Iris pigment epithelial cell (primary cell): ENCODE measurements at places on chromosomes 12 and 14.

- no peak for DNase-seq
Measured at GRCh38 chr12:16603260-16603915, 2.6 kb downstream of the LMO3 start.

- DNase-seq, result no peak
Measured at GRCh38 chr14:23469906-23470403, 452 bp downstream of the NGDN start.

GRCh38 chr14:76531085-76531484 is 155.1 kb downstream of the ESRRB start:
- DNase-seq, result no peak

DNA sequence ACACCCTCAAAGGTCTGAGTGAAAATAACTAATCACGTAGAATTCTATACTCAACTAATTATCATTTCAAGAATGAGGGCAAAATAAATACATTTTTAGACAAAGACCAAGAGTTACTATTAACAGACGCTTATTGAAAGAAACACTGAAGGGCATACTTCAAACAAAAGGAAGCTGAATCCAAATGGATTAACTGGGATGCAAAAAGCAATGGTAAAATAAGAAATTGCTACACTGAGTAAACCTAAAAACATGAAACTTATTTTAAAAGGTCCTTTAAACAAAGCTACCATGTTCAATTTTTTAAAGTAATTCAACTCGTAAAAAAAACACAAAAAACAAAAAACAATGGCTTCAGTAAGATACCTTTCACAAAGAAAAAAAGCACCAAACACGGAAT is 28.2 kb downstream of the LRP6 start:
- no peak for DNase-seq

GRCh38 chr12:91406920-91407341 is 224.3 kb upstream of the DCN start:
- DNase-seq, result peak; percentile 59

GRCh38 chr12:116266631-116267349 is 10.7 kb downstream of the MED13L start:
- peak; percentile 58 for DNase-seq

DNA sequence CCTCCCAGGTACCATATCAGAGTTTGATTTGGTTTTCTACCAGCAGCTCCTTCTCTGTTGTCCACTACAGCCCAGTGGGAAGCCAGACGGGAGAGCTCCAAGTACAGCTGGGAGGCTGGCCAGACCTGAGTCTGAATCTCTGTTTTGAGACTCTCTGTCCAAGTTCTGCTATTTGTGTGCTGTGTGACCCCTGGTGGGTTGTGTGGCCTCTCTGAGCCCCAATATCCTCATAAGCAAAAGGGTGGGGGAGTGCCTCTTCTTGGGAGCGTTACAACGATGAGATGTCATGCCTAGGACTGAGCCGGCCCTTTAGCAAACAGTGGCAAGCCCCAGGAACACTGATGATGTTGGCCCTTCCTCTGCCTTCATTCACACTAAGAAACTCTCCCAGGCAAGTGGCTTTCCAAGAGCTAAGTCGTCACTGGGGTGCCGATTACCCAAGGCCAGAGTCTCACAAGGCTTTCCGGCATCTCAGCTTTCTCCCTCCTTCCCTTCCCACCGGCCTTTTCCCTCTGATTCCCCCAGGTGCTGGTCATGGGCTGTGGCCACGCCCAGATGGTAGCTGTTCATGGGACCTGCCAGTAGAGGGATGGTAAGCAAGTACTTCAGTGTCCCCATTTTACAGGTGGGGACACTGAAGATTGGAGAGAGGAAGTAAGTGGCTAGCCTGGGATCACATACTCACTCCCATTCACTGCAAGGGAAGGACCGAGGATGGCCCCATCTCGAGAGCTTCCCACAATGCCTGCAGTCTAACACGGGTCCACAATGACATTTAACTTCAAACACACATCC is 47.7 kb downstream of the BCL11B start:
- DNase-seq, result no peak

DNA sequence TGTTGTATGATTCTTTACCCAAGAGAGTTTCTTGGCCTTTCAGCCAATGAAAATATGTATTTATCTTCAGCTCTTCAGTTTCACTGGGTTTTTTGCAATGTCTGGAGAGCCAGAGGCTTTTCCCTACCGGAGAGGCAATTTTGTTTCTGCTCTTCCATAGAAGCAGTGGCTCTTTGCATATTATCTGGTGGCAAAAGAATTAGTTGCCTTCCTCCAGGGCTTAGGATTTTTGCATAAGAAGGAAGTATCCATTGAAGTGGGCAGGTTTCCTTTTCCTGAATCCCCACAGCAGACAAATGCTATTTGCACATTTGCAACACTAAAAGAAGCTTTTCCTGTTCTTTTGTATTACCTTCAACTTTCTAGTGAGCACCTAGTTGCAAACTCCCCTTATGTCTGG is 75.2 kb downstream of the NTS start:
- no peak for DNase-seq

- peak; percentile 91 for DNase-seq
Measured at GRCh38 chr12:56723889-56724700, 1.0 kb downstream of the NACA start.

DNA sequence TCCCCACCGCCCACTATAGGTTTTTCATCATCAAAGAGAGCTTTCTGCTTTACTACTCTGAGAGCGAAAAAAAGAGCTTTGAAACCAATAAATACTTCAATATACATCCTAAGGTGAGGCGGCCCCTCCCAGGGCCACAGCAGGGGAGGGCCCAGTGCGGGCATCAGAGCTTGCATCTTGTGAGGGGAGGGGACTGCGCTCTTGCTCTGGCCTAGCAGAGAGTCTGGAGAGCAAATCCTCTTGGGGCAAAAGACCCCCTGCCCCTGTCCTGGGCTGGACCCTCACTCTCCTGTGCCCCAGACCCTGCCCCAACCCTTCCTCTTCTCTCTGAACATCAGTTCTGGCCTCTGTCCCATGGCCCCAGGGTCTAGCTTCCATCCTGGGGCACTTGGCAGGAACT is 15.6 kb downstream of the PLEKHD1 start:
- no peak for DNase-seq

- no peak for DNase-seq
Measured at GRCh38 chr14:67541448-67542387, 8.6 kb downstream of the PLEKHH1 start.

- DNase-seq, result no peak
Measured at GRCh38 chr14:21133901-21134300, 22.0 kb downstream of the OR5AU1 start.

DNA sequence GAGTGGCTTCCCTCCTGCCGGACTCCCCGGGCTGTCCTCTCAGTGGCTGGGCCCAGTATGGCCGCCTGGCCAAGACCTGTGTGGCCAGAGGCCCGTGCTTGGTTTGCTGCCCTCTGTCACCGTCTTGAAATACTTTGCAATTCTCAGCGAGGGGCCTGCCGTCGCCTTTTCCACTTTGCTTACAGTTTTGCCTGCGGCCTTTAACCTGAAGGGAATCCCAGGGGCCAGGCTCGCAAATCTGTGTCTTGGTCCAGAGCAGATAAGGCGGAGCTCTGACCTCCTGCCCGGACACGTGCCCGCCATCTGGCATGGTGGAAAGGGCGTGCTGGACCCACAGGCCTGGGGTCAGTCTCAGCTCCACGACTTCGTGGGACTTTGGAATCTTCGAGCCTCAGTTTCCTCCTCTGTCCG is 10.9 kb upstream of the AMN start:
- DNase-seq, result no peak

- no peak for DNase-seq
Measured at GRCh38 chr12:62264706-62265105, 4.5 kb downstream of the USP15 start.

GRCh38 chr12:120242275-120242799 is 23.2 kb downstream of the PXN start:
- DNase-seq, result no peak

- DNase-seq, result peak; percentile 44
Measured at GRCh38 chr14:50531595-50532501, 521 bp downstream of the MAP4K5 start.

GRCh38 chr14:52538623-52539022 is 13.7 kb downstream of the TXNDC16 start:
- DNase-seq, result no peak

DNA sequence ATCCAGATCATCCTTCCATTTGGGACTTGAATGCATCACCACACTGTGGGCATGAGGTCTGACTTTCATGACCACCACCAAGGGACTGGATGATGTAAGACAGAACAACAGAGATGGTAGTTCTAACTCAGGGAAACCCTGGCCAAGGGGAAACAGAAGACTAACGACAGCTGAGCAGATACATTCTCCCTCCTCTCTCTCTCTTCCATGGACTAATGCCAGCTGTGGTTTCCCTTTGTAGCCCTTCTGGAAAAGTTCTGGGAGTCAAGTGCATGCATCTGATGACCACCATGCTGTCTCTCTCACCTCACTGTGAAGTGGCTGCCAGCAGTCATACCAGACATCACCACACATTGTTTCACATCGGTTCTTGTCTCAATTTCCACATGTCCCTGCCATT is 3.4 kb downstream of the TAS2R30 start:
- DNase-seq, result no peak

- DNase-seq, result no peak
Measured at GRCh38 chr12:52335598-52336262, 14.5 kb upstream of the KRT83 start.

GRCh38 chr12:114232187-114232586 is 173.8 kb downstream of the TBX5 start:
- no peak for DNase-seq

- no peak for DNase-seq
Measured at GRCh38 chr12:66449531-66449930, 147.2 kb downstream of the HELB start.

- peak; percentile 37 for DNase-seq
Measured at GRCh38 chr12:50059440-50060119, 2.2 kb downstream of the ASIC1 start.

- no peak for DNase-seq
Measured at GRCh38 chr12:94678379-94678778, 28.0 kb upstream of the TMCC3 start.

- DNase-seq, result no peak
Measured at GRCh38 chr14:105430042-105430441, 10.4 kb downstream of the MTA1 start.

DNA sequence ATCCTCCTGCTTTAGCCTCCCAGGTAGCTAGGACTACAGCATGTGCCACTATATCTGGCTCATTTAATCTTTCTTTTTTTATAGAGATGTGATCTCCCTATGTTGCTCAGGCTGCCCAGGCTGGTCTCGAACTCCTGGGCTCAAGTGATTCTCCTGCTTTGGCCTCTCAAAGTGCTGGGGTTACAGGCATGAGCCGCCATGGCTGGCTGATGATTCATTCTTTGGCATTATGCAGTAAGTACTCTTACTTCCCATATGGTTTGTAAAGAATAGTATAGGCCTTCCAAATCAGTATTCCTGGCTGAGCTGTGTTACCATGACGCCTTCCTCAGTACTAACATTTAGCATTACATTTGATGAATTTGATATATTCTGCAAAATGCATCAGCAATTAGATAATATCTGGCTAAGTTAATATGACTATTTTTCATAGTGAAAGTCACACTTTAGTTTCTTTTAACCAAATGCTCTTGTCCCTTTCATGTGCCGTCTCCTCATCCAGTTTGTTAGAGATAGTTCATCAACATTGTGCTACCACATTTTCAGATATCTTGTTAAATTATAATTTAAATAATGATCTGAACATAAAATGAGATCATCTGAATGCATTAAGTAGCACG is 3.2 kb upstream of the MIA2 start:
- peak; percentile 52 for DNase-seq

GRCh38 chr14:91985521-91986255 is 38.2 kb upstream of the FBLN5 start:
- peak; percentile 79 for DNase-seq

GRCh38 chr14:50860478-50861086 is 11.3 kb upstream of the ABHD12B start:
- peak; percentile 77 for DNase-seq

DNA sequence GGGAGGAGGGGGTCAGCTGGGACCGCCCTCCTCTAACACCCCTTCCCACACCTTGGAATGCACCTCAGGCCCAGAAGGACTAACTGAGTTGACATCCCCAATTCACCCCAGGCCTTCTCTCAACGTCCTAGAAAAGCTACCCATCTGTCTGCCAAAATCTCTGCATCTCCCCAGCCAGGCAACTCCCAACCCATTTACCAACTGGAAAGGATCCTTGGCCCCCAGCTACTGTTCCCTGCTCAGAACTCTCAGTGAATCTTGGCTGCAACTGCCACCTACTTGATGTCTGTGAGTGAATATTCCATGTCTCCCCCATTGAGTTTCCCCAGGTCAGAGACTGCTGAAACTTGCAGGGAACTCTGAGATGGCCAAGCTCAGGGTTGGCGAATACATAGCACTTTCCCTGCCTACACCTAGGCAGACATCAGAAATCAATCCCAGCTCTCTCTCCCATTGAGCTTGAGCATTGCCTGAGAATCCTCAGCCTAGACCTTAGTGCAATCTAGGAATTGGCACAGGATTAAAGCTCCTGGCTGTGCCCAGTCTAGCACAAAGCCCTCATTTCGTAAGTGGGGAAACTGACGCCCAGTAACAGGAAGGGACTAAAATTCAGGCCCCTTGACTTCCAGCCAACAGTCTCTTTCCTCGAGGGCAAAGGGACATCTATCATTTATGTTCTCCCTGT is 71.9 kb upstream of the NCOR2 start:
- no peak for DNase-seq

- no peak for DNase-seq
Measured at GRCh38 chr12:49672301-49673217, 34.6 kb downstream of the FMNL3 start.

GRCh38 chr12:75850721-75851462 is 180.7 kb downstream of the PHLDA1 start:
- peak; percentile 67 for DNase-seq

DNA sequence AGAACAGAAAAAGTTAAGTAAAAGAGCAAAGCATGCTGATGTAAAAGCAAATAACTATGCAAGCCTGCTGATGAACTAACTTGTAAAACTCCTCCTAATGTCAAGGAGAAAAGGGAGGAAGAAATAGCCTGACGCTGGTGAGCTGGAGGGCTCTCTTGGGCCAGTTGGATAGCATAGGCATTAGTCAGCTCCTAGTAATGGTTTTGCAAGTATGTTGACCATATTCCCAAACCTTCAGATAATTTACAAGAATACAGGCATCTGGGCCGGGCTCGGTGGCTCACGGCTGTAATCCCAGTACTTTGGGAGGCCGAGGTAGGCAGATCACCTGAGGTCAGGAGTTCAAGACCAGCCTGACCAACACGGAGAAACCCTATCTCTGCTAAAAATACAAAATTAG is 871.4 kb downstream of the C12orf50 start:
- peak; percentile 99 for DNase-seq

- peak; percentile 83 for DNase-seq
Measured at GRCh38 chr12:75725521-75726111, 214.2 kb upstream of the KRR1 start.

GRCh38 chr12:98456576-98457573 is 58.5 kb upstream of the TMPO start:
- peak; percentile 57 for DNase-seq

- DNase-seq, result no peak
Measured at GRCh38 chr12:80697270-80697887, 10.1 kb upstream of the MYF6 start.
